Right cardiac atrium (tissue), 5 donors: ENCODE measurements at places on chromosomes 6 and 20. TPM values are rescaled to one million over a fixed set of nuclear protein-coding genes. Genes with fewer than 3 reads are reported as not detected.

DNA sequence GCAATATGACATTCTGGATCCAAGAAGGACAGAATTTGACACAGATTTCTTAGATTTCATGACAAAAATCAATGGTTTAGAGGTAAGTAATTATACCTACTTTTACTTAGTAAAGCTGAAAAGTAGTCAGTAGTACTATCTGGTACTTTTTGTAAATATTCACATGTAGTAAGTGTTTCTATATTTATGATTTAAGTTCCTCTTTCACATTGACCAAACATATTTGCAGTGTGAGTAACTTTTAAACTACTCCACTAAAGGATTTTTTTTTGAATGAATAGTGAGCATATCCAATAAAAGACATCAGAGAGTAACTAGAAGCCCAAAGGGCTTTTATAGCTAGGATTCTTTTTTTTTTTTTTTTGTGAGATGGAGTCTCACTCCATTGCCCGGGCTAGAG lies 60.8 kb downstream of the DNAH8 start:
- no peak for DNase-seq

The CAGE1 gene
- not detected for polyA plus RNA-seq

The HSD17B8 gene
- 16.9 TPM for polyA plus RNA-seq

GRCh38 chr20:19649041-19649440 lies 109.0 kb upstream of the RIN2 start:
- DNase-seq: no peak

The TRIM10 gene
- not detected for polyA plus RNA-seq
